ENCODE measurements at places on chromosomes 1 and 21. TPM values are rescaled to one million over a fixed set of nuclear protein-coding genes. Genes with fewer than 3 reads are reported as not detected.

The KRTAP10-1 gene
- total RNA-seq, result not detected

The NECTIN4 gene
- total RNA-seq, result under 0.01 TPM

The C4BPA gene
- total RNA-seq, result not detected

The AZIN2 gene
- total RNA-seq, result 6.3 TPM

The IQGAP3 gene
- 29.4 TPM for total RNA-seq

The KRTAP21-2 gene
- not detected for total RNA-seq

The RHD gene
- total RNA-seq, result not detected

The SNRPE gene
- 82.6 TPM for total RNA-seq

The MTARC1 gene
- total RNA-seq, result 1.8 TPM

The ZNF593OS gene
- total RNA-seq, result 0.29 TPM

The FCRL4 gene
- total RNA-seq, result not detected

The MEGF6 gene
- under 0.01 TPM for total RNA-seq

The SPAG17 gene
- total RNA-seq, result not detected

The PRKACB gene
- 15.4 TPM for total RNA-seq

The KCNA3 gene
- not detected for total RNA-seq

The LCA5L gene
- 2.3 TPM for total RNA-seq

The ZMYM4 gene
- total RNA-seq, result 33.2 TPM

The KCNQ4 gene
- under 0.01 TPM for total RNA-seq

The TCEA3 gene
- total RNA-seq, result 4.6 TPM
